ENCODE measurements at places on chromosomes 6 and 20. TPM values are rescaled to one million over a fixed set of nuclear protein-coding genes. Genes with fewer than 3 reads are reported as not detected.

- DNase-seq = no peak
Observed at GRCh38 chr6:159933077-159933476, 35.8 kb upstream of the IGF2R start.

- DNase-seq = no peak
Observed at GRCh38 chr20:13034115-13034514, 25.3 kb downstream of the SPTLC3 start.

DNA sequence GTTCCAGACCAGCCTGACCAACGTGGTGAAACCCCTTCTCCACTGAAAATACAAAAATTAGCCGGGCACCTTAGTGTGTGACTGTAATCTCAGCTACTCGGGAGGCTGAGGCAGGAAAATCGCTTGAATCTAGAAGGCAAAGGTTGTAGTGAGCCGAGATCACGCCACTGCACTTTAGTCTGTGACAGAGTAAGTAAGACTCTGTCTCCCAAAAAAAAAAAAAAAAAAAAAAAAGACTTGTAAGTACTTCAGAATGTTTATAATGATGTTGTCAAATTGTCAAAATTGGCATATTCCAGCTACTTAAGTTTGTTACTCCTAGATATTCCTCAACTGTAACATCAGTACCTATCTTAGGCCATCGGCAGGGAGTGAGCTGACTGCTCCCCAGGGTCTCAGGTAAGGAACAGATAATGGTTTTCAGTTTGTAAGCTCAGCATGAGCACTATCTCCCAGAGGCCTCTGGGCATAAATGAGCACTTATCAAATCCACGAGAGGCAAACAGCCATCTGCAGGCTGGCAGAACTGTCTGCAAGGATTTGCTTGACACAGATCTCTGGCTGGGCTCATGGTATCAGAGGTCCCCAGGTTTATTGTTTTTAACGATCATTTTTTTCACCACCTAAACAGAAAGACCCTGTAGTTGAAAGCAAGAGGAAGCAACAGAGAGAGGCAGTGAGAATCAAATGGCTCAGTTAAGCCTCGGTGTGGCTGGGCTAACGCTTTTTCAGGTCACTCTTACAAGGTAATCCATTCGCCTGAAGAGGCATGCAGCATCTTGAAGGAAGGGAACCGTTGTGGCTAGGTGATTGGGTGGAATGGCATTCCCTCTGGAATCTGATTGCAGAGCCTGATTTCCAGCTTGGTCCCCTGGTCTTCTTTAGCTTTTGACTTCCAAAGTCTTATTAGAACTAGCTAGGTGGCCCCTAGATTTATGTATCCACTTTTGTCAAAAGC is 115.9 kb downstream of the LY86 start:
- DNase-seq = no peak

GRCh38 chr6:145086197-145086596 is 649.1 kb downstream of the EPM2A start:
- DNase-seq = peak; percentile 48

MCHR2 gene
- total RNA-seq = not detected

OR2H2 gene
- not detected for total RNA-seq

NRSN1 gene
- total RNA-seq = not detected

Measured in H4 (cell line).